COR-L47 (cell line): ENCODE measurements at places on chromosomes 12 and 14.

DNA sequence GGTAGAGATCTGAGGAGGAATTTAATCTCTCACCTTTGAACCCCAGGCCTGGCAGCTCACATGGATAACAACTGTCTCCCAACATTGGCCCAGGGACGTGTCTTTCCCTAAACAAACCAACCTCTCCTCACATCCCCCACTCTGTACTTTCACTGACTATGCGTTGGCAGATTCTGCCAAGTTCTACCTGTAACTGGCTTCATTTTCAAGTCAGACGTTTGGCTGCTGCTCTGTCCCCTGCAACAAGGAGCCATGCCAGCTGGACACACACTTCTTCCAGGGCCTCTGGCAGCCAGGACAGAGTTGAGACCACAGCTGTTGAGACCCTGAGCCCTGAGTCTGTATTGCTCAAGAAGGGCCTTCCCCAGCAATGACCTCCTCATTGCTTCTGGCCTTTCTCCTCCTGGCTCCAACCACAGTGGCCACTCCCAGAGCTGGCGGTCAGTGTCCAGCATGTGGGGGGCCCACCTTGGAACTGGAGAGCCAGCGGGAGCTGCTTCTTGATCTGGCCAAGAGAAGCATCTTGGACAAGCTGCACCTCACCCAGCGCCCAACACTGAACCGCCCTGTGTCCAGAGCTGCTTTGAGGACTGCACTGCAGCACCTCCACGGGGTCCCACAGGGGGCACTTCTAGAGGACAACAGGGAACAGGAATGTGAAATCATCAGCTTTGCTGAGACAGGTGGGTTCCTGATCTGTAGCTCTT lies at the start of gene INHBC:
Gene INHBC, plus strand, starts transcription at position 268 of the 707 bp plus-strand sequence. Its CDS starts 103 bp downstream, at position 371.
- DNase-seq: no peak

DNA sequence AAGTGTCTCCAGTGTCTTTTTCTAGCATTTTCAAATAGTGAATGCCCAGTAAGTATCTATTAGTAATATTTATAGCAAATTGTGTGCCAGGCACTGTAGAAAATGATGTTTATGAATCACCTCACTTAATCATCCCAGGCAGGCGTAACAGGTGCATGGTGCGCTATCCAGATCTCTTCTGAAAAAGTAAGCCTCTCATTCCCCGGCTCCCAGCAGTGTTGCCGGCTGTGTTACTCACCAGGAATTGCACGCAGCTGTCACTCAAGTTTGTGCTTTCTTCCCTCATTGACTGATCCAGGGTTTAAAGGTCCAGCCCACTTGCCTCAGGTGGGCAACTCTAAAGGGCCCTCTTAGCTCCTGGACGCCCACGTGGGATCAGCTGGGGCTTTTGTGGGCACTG lies 173.8 kb upstream of the RASSF8 start:
- no peak for DNase-seq

DNA sequence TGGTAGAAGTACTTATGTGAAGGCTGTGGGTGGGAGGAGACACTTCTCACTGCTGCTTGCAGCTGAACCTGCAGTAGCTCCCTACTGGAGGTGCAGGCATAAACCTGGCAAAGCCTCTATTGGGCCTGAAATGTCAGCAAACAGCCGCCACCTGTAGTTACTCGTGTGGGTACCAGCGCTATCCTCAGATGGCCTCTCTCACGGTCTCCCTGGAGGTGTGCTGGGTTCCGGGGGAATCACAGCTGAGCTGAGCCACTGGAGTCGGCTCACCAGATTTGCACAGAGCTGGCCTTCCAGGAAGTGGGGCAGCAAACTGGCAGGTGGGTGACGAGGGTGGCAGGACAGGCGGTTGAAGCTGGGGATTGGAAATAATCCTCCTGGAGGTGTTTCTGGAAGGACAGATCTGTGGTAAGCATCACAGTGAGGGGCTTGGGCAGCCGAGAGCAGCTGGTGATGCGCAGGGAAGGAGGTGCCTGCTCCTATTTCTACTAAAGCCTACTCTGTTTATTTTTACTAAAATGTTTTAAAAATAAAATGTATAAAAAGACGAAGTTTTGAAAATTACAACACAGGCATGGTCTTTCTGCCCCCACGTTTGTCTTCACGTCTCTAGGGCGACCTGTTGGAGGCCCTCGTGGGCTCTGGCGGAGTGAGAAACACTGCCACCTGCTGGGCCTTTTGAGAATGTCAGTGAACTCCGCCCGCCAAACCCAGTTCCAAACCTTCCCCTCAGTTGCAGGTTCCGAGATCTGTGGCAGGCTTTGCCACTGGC lies 67.8 kb upstream of the PLEKHG3 start:
- DNase-seq: peak; percentile 19

GRCh38 chr12:100733817-100734593 lies 60.6 kb upstream of the ANO4 start:
- DNase-seq: peak; percentile 57

GRCh38 chr14:40004871-40005500 lies 572.8 kb upstream of the FBXO33 start:
- DNase-seq: no peak

GRCh38 chr14:65560340-65561027 lies 148.0 kb downstream of the FUT8 start:
- peak; percentile 44 for DNase-seq

DNA sequence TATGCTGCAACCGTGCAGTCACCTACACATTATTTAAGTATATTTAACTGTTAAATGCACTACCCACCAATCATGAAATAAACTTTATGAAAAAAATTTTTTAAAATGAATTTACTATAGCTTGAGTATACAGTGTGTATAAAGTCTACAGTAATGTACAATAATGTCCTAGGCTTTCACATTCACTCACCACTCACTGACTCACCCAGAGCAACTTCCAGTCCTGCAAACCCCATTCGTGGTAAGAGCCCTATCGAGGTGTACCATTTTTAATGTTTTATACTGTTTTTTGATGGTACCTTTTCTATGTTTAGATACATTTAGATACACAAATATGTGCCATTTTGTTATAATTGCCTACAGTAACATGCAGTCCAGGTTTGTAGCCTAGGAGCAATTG lies 48.1 kb downstream of the KLRG1 start:
- no peak for DNase-seq

GRCh38 chr12:2625289-2625612 lies 169.5 kb upstream of the FKBP4 start:
- DNase-seq: no peak

DNA sequence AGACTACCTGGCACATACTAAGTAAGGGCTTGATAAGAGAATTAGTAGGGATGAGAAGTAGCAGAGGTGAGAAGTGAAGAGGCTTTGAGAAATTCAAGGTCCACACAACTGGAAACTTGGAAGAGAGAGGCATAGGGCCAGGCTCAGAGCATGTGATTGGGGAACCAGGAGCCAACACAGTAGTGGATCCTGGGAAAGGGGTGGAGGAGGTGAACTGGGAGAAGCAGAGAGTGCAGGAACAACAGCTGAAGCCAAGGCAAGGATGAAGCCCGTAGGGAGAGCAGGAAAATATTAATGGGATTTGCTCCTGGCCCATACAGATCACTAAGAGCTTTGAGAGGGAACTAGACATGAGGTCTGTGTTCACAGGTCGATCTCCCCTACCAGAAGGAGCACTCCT lies 1.4 kb upstream of the ITGB7 start:
- no peak for DNase-seq

DNA sequence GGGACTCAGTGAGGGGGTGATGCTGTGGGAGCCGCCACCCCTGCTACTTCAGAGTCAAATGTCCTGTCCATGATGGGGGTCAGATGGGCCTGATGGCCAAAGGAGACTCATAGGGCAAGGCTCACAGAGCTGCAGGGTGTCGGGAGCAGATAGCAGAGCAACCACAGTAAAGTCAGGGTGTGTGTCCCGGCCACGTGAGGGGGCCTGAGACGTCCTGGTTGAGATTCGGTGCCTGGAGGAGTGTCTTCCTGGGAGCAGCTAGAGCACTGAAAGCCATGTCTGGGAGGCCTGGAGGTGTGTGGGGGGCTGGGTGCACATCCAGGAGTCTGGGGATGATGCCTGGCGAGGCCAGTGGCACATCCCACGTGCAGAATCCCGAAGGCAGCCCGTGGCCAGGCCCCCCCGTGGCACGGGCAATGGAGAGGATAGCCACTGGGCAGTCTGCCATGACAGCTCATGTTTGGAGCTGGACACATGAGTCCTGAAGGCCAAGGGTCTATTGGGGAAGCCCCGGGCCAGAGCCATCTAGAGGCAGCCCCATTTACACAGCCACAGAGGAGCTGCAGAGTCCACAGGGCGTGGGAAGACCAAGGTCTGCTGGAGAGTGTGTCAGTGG lies 308.0 kb upstream of the SFSWAP start:
- DNase-seq: no peak

- no peak for DNase-seq
These were observed 68.7 kb downstream of the RFX4 start for GRCh38 chr12:106651552-106651951.

DNA sequence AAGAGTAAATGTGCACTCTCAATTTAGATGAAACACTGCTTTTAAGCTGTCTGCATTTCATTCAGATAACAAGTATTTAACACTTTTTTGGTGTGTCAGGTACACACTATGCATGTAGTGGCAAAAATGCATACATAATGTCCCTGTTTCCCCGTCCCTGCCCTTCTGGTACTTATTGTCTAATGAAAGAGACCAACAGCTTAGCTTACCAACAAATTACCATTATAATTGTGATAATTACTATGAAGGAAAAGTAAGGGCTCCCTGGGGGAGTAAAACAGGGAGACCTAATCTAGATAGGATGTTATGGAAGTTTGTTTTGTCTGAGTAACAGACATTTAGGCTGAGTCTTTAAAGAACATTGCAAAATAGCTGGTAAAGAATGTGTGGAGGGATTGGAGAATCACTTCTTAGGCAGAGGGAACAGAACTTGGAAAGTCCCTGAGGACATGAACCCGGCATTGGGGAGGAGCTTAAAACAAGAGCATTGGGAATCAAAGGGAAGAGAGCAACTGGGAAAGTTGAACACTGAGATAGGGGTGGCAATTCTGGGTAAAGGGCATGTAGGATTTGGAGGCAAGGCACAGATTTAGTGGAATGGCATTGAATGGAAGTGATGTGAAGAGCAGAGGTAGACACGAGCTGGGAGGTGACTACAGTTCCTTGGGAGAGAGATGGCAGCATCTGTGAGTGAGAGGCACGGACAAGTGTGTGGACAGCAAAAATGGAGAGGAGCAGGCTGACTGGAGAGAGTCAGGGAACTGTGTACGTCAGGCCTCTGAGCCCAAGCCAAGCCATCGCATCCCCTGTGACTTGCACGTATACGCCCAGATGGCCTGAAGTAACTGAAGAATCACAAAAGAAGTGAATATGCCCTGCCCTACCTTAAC lies 181.6 kb downstream of the GRIP1 start:
- DNase-seq: no peak

DNA sequence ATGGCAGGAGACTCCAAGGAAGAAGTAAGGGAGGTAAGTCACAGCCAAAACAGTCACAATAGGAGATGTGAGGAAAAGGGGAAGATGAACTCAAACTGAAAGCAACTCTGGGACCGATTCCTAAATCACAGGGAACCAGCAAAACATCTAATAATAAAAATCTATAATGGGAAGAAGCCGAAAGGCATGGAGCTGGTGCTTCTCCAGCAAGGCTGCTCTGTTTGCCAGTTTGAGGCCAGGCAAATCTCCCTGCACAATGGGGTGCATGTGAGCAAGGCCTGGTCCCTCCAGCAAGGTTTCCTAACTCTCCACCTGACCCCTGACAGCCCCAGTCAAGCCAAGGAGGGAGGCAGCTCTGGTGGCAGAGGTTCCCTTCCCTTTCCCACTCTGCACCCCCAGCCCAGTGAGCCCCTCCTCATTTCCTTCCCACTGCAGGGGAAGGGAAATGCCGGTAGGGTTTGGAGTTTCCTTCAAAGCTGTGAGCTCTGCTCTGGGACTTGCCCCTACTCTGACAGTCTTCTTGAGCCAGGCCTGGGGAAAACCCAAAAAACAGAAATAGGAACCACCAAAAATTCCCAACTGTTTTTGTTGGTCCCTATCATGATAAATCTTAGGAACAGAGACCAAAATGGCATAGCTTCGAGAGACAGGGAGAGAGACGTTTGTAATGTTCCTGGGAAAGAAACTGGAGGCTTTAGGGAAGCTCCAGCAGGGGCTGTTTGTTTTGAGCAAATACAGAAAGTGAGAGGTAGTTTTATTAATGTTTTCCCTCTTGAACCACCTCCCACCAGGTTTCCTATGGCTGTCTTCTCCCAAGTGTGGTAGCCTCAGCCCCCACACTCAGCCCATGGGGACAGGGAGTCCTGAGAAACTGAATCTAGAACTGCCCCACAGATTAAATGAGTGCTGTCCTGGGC lies 34.6 kb downstream of the FMNL3 start:
- DNase-seq: no peak

DNA sequence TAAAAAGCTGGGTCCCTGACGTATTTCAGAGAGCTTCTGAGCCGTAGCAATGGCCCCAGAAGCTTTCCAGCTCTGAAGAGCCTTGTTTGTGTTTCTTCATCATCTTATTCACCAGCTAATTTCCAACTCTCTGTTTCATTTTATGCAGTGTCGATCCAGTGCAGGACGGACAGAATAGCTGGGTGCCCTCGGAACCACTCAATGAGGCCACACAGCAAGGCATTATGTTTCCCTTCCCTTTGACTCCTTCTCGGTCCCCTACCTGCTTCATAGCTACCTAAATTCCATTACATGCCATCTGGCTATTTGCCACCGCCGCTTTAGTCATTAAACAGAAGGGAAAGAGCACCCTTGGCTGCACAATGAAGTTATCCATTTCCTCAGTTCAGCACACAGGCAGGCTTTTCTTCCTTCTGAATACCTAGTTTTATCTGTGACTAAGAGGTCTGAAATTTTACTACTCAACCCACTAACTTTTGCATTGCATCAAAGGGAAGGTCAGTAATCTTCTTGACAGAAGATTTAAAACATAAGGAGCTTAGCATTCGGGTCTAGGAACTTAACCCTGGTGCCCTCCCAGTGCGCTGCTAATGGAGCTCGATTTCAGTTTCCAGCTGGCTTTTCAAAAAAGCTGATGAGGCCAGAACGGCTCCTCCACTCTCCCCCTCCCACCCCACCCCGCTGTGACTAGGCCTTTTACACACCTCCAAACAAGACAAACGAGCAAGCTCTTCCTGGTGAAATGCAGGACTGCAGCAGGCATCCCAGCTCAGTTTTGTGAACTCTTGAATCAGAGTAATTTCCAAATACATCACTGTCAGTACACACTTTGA lies 176.8 kb downstream of the GXYLT1 start:
- no peak for DNase-seq

DNA sequence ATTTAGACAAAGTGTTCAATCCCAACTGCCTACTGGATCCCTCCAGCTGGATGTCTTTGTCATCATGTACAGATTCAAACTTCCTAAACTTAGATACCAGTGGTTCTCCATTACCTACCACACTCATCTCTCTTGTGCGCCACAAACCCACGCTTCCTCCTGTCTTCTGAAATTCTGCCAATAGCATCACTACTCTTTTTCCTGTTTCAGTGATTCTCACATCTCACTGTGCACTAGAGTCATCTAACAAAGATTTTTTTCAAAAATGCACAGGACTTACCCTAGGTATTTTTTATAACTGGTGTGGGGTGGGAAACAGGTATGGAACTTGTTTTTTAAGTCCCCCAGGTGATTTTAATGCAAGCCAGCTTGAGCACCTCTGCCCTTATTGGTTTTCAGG lies 5.9 kb downstream of the PSMB5 start:
- no peak for DNase-seq

DNA sequence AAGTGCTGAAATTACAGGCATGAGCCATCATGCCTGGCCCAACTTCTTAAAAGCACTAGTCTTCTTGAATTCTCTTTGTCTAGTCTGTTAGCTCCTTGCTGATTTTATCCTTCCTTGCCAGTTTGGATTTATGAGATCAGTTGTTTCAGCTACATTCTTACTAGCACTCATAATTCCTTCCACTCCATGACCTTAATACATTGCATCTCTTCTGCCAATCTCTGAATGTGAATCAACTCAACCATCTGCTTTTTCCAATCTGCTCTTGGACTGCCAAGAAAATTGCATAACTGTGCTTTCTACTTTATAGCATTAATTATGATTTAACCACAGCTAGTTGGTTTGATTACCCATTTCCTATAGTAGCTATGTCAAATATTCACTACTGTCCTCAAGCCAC lies 14.9 kb upstream of the HEATR5A start:
- DNase-seq: no peak
